Activated CD4-positive, alpha-beta T cell treated with anti-CD3 and anti-CD28 coated beads, Interleukin-2, amount 10 ng/mL, durations not matched to agents 7 days and 5 days (primary cell): ENCODE measurements at places on chromosomes 4 and X. TPM values are rescaled to one million over a fixed set of nuclear protein-coding genes. Genes with fewer than 3 reads are reported as not detected.

Gene LRP2BP
- 0.73 TPM for total RNA-seq

Gene SPANXA2
- total RNA-seq: not detected

Gene MSANTD1
- 0.94 TPM for total RNA-seq

Gene AREG
- total RNA-seq: 0.37 TPM

Gene CDKL2
- total RNA-seq: 1.00 TPM
